Activated gamma-delta T cell treated with anti-CD3 and anti-CD28 coated beads, Interleukin-2, amount 50 U/mL, for 16 hours (primary cell): ENCODE measurements at places on chromosomes 13 and 19.

- DNase-seq: no peak
Measured at GRCh38 chr13:87536499-87536898, 134.7 kb upstream of the SLITRK5 start.

DNA sequence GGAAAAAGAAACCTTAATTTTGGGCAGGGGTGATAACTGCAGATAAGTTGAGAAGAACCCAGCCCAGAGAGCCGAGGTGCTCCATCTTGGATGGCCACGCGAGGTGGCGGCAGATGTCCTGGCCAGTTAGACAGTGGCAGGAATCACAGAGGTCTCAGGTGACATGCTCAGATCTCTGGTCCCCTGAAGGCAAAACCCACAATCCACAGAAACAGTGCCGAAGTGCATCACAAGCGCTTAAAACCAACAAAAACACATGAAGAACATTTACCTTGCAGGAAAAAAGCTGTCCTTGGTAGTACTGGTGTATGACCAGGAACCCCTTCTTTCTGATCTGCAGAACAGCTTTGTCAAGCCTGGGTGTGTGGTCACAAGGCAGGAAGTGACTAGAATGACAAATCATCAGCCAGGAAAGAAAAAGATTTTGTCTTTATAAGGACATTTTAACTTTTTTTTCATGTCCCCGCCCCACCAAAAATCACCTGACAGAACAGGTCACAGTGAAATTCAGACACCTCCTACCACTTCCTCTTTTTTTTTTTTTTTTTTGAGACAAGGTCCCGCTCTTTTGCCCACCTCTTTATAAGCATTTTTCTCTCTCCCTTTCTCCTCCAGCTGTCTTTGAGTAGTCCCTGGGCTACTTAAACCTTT is at the start of gene LCP1:
Gene LCP1, minus strand, starts transcription at position 338 of the 651 bp plus-strand sequence. CDS start 22,515 bp downstream, outside the sequence.
- peak; percentile 66 for DNase-seq

- DNase-seq: no peak
Measured at GRCh38 chr19:22515435-22515834, 93.3 kb upstream of the ZNF98 start.

- no peak for DNase-seq
Measured at GRCh38 chr19:7337380-7338194, 11.2 kb upstream of the ARHGEF18 start.

GRCh38 chr19:2303211-2303798 is 4.6 kb downstream of the LINGO3 start:
- no peak for DNase-seq

- no peak for DNase-seq
Measured at GRCh38 chr19:53882391-53883050, 524 bp downstream of the PRKCG start.

- DNase-seq: no peak
Measured at GRCh38 chr19:46221981-46222610, 7.4 kb upstream of the IGFL1 start.

- no peak for DNase-seq
Measured at GRCh38 chr19:843180-843835, 2.5 kb downstream of the PRTN3 start.

DNA sequence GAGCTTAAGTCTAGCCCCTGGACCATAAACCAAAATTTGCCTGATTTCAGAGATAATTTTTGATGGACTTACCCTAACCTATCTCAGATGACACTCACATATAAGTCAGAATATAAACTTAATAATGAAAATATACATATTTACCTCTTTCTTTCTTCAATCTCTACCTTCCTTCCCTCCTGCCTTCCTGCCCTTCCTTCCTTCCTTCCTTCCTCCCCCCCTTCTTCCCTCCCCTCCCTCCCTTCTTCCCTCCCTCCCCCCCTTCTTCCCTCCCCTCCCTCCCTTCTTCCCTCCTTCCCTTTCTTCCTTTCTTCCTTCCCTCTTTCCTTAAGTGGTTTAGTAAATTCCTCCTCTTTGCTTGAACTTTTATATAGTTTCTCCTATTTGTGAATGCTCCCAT is 88.7 kb downstream of the EDNRB start:
- DNase-seq: no peak

DNA sequence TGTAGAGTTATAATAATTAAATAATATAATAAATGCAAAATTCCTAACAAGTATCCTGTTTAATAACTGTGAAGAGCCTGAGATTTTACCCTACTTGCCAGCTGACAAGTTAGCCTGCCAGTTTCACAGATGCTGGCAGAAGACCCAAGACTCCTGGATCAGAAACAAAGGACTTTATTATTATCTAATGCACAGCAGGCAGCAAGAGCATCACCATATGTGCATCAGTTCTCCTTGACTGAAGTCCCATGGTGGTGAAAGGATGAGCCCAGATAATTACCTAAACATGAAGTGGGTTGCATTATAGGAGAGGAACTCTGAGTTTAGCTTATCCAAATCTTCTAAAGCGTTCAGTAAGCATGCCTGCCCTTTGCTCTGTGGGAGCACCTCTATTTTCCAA is 39.1 kb upstream of the MTIF3 start:
- DNase-seq: no peak

- DNase-seq: peak; percentile 47
Measured at GRCh38 chr19:50607874-50608785, 31.6 kb downstream of the SYT3 start.

GRCh38 chr13:77946522-77946921 is 27.9 kb upstream of the EDNRB start:
- no peak for DNase-seq

DNA sequence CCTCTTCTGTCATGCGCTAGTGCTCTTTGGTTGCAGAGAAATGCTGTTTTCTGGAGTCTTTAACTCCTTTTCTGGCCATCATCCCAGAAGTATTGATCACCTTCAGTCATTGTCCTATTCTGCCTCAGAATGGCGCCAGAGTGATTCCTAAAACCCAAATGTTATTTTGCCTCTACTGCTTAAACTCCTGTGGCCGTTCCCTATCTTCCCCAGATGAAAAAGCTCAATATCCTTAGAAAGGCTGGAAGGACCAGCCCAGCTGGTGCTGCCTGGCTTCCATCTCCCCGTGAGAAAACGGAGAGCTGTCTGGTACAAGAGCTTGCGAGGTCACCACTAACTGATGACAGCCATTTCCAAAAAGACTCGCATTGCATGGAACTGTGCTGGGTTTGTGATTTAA is 179.1 kb downstream of the RBM26 start:
- no peak for DNase-seq

DNA sequence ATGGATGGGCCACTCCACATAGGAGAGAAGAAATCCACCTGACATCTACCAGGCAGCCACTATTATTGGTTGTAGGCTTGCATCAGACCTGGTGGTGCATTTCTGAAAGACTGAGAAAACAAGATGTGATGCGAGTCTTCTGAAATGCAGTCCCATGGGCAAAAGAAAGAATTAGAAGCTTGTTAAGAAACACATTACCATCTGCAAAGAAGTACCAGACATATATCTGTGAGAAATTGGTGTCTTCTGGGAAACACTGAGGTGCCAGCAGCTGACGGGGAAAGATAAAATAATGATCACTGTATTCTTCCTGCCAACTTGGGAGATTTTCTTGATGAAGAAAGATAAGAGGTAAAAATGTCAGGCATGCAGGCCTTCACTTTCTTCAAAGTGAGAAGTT is 14.4 kb downstream of the AMER2 start:
- DNase-seq: no peak

DNA sequence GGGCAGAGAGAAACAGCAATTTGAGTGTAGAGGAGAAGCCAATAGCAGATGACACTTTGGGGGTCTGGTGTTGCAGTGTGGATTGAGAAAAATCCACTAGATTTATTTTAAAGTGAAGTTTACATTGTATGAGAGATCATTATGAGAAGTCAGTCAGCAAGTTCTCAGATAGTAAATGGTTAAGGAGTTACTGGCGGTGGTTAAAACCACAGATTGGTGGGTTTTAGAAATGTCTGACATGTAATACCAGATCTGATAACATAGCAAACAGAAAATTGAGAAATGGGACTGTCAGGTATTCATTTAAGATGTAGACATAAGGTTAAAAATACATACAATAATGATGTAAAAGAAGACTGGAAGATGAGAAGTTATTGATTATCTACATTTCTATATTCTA is 7.2 kb downstream of the ABHD13 start:
- DNase-seq: no peak

- DNase-seq: no peak
Measured at GRCh38 chr13:95880331-95880730, 172.9 kb downstream of the UGGT2 start.

GRCh38 chr13:113280126-113280525 is 16.9 kb upstream of the LAMP1 start:
- no peak for DNase-seq

DNA sequence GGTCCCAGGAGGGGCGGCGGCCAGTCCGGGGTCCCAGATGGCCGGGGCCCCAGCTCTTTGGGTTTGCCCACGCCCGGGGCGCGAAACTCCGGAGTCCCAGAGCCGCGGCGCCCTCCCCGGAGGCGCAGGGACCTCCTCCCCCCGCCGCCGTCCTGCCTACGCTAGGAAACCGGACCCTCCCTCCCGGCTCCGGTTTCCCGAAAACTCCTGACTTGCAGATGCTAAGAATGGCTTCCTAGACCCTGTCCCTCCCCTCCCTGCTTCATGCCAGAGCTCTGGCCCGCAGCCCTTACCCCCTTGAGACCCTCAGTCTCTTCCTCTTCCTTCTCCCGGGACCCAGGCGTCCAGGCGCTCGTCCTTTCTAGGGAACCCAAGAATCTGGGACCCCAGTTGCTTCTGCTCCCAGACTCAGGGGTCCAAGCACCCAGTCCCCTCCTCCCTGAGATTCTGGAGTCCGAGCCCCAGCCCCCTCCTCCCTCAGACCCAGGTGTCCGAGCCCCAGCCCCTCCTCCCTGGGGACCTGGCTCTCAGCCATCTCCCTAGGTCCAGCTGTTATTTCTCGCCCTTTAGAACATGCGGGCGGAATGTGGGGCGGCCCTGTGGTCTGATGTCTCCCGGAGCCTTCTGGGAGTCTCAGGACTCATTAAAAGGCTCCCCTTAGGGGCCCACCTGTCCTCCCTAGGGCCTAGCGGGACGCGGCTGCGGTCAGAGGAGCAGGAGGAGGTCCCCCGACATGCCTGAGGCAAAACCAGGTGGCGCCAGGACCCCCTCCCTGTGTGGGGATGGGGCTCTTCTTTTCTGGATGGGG is at the start of gene MYBPC2:
Gene MYBPC2, plus strand, starts transcription at position 672 of the 808 bp plus-strand sequence. Its CDS starts 62 bp downstream, at position 734.
- DNase-seq: no peak

DNA sequence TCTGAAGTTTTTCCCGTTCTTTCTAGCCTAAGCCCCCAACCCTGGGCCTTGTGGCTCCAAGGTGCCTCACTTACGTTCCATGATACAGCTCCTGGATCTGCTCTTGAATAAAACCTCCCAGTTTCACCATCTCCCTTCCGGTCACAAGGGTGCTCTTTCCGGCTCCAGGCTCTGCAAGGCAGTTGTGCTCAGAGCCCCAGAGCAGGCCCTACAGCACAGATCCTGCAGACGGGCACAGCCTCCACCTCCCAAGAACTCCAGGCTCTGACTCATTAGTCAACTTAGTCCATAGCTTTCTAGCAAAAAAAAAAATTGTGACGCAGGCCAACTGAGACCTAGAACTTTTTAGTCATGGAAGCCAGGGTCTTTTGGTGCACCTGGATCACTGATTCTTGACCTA is 33.9 kb upstream of the SLC7A10 start:
- DNase-seq: no peak

DNA sequence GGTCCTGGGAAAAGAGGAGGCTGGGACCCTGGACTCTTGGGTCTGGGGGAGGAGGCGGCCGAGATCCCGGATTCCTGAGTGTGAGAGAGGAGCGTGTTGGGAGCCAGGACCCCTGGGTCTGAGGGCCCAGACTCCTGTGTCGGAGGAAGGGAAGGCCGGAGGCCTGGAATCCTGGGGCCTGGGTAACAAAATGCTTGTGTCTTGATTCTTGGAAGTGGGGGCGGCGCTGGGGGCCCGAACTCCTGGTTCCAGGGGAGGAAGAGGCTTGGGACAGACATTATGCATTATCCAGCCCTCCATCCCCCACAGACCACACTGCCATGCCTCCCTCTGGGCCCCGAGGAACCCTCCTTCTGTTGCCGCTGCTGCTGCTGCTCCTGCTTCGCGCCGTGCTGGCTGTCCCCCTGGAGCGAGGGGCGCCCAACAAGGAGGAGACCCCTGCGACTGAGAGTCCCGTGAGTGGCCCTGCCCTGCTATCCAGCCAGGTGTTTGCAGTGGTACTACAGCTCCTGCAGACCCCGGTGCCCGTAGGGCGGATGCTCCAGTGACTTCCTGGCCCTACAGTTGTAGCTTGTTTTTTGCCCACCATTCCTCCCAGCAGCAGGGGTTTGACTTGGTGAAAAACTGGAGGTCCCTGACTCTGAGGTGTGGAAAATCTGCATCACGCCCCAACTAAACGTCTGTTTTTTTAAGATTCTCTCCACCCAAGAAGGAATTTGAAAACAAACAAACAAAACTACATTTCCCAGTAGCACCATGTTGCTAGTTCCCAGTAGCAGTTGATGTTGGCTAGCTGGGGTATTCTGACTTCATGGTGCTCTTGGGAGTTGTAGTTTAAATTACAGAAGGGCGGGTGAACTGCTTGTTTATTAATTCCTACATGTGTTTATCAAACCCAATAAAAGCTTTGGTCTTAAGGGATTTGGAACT is 630 bp downstream of the NUCB1 start:
- DNase-seq: no peak

- DNase-seq: no peak
Measured at GRCh38 chr19:47003611-47004465, 15.8 kb upstream of the NPAS1 start.

DNA sequence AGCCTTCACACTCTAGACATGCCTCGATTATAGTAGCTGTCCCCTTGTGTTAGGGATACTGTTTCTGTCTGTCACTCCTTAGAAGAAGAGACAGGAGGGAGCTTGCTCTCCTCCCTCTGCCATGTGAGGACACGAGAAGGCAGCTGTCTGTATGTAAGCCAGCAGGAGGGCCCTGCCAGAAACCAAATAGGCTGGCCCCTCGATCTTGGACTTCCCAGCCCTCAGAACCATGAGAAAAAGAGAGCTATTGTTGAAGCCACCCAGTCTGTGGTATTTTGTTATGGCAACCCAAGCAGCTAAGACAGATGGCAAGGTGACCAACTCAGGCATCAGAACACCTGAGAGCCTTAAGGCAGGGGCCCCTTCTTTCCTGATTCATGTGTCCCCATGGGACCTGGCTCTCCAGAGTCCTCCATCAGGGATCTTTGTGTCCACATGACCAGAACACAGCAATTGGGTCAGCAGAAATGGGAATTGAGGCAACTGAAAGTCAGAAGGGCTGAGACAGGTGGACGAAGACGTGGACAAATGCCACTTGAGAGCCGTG is 65.6 kb upstream of the NPAS1 start:
- no peak for DNase-seq

DNA sequence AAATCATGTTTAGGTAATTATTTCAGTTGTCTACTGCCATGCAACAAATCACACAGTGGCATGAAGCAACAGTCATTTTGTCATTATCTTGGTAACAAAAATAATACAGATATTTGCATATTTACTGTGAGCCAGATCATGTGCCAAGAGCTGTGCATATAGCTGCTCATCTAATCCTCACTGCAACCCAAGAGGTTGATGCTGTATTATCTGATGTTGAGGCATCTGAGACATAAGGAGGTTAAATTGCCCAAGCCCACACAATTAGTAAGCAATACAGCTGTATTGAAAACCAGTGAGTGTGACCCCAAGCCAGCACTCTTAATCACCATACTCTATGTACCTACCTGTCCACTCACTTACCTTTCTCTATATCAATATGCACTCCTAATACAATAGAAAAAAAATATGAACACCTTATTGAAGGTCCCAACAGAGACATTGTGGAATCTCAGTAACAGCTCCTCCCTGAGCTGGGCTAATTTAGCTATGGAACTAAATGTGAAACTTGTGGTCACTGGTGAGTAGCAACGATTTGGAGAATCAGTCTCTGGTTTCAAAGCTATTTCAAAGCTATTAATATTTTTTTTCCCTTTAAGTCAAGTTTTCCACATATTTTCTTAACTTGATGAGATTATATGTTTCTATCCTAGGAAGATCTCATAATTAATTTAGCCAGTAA is 185.2 kb downstream of the KLF12 start:
- no peak for DNase-seq

- no peak for DNase-seq
Measured at GRCh38 chr19:32352241-32352630, 6.8 kb downstream of the ZNF507 start.
